ENCODE measurements at places on chromosomes 13 and 19.

DNA sequence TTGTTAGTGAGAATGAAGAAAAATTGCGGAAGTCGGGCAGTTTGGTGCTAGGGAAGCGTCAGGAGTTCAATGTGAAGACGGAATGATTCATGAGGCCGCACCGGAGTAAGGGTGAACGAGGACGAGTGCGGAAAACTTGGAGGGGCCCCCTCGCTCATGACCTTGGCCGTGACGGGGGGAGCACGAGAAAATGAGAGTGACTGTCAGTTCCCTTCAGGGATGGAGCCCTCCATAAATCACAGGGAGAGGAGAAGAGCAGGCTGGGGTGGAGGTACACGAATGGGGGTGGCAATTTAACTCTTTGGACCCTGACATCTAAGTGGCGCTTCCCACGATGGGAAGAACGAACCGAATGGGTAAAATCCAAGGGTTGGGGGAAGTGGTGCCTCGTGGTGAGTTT, 486.4 kb downstream of the TSHZ3 start:
- DNase-seq = no peak

DNA sequence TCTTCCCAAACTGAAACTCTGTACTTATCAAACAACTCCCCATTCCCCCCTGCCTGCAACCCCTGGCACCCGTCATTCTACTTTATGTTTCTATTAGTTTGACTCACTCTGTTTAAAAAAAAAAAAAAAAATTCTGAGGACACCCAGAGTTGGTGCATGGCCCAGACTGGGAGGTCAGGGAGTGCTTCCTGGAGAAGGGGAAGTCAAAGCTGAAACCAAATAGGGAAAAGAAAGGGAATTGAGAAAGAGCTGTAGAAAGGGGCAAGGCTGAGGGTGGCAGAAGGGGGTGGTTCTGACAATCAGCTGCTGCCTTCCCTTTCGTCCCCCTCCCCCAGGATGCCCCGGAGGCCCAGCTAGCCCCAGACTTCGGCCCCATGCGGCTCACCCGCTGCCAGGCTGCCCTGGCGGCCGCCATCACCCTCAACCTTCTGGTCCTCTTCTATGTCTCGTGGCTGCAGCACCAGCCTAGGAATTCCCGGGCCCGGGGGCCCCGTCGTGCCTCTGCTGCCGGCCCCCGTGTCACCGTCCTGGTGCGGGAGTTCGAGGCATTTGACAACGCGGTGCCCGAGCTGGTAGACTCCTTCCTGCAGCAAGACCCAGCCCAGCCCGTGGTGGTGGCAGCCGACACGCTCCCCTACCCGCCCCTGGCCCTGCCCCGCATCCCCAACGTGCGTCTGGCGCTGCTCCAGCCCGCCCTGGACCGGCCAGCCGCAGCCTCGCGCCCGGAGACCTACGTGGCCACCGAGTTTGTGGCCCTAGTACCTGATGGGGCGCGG, 9.0 kb upstream of the STRN4 start:
- peak; percentile 42 for DNase-seq

DNA sequence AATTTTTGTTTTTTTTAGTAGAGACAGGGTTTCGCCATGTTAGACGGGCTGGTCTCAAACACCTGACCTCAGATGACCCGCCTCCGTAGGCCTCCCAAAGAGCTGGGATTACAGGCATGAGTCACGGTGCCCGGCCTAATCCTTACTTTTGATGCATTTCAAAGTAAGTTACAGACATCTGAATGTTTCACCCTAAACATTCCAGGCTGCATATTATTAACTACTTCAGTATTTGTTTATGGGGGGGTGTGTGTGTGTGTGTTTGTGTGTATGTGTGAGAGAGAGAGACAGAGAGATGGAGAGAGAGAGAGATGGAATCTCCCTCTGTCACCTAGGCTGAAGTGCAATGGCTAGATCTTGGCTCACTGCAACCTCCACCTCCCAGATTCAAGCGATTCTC, 13.1 kb downstream of the SULT2B1 start:
- DNase-seq = no peak

DNA sequence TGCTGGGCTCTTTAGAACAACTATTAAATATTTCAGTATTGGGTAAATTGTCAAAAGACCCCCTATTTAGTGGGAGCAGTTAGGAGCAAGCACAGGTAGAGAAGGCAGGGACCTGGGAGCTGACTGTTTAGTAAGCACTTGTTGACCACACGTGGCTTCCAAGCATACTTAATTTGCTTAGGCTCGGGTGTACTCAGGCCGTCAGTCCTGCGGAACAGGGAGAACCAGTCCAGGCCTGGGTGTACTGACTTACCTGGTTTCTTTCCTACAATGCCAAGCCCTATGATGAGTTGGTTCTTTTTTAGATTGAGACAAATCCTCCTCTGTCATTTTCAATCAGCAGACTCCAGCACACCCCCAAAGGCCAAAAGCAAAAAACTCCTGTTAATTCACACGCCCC, 90.0 kb downstream of the WDFY2 start:
- peak; percentile 79 for DNase-seq

- DNase-seq = no peak
These were observed 68.8 kb downstream of the GNG7 start for GRCh38 chr19:2633693-2634075.

DNA sequence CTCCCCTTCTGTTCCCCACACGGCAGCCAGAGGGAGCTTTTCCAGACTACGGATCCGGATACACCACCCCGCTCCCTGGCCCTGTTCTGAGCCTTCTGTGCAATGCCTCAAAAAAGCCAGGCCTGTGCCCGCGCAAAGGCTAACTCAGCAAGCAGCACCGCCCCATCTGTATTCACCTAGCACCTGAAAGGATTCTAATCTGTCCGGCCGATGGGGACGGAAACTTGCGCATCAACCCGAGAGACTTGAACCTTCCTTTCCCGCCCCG, 589 bp downstream of the ZBTB45 start:
- DNase-seq = peak; percentile 86

DNA sequence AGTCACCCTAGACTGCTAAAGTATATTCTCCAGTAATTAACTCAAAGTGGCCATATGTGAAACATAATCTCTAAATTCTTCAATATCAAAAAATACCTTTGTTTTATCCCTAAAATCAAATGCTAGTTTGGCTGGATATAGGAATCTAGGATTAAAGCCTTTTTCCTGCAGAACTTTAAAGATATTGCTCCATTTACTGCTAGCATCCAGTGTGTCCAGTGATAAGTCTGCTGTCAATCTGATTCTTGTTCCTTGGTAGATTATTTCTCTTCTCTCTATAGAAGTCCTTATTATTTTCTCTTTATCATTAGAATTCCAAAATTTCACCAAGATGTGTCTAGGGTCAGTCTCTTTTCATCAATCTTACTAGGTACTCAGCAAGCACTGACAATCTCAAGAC, 384.6 kb downstream of the FGF14 start:
- no peak for DNase-seq

- peak; percentile 60 for DNase-seq
These were observed 10.3 kb downstream of the DNAJB1 start for GRCh38 chr19:14507704-14508542.

- peak; percentile 28 for DNase-seq
These were observed at the start of gene RINL for GRCh38 chr19:38877781-38878574. RINL (minus strand) TSS chr19:38878275; CDS start chr19:38876742, 1,533 bp downstream.

- no peak for DNase-seq
These were observed 3.2 kb downstream of the UBAC2 start for GRCh38 chr13:99203601-99204579.

- peak; percentile 78 for DNase-seq
These were observed 293.6 kb downstream of the DNAJC15 start for GRCh38 chr13:43316946-43317353.

- DNase-seq = no peak
These were observed 39.3 kb upstream of the GAS6 start for GRCh38 chr13:113902986-113903775.

DNA sequence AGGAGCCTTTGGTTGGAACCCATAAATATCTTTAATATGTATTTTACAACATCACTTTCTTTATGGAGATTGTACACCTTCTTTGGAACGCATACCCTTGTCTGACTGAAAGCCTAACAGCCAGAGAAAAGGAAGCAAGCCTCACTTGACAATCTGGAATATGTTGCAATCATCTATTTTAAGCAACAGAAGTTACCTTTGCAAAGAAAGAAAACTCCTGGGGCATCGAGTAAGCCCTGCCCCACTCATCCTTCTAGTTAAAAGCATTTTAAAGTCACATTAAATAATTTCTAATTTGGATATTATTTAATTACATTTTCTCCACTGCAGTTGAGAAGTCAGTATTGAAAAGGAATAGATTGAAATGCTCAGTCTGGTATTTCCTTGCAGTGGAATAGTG, 542.7 kb downstream of the MYO16 start:
- DNase-seq = no peak

DNA sequence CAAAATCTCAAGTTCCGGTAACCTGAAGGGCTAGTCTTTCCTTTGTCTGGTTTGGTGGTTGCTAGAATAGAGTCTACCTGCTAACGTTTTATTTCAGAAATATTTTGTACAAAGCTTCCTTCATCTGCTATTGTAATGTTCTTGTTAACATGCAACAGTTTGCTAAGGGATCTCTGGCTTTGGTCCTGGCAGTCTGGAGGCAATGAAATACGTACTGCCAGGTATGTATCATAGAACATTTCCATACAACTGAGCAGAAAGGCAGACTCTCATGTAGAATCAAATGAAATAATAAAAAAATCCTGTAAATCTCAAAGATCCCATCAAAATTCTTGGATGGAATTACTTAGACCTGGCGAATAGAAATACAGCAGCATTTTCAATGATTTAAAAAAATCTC, 8.8 kb upstream of the CSNK1A1L start:
- no peak for DNase-seq

GRCh38 chr19:2045501-2046045, 5.5 kb downstream of the MKNK2 start:
- no peak for DNase-seq

GRCh38 chr13:110044551-110045111, 258.2 kb upstream of the IRS2 start:
- DNase-seq = peak; percentile 15

- no peak for DNase-seq
These were observed 28.5 kb downstream of the TRPM4 start for GRCh38 chr19:49186108-49186507.

DNA sequence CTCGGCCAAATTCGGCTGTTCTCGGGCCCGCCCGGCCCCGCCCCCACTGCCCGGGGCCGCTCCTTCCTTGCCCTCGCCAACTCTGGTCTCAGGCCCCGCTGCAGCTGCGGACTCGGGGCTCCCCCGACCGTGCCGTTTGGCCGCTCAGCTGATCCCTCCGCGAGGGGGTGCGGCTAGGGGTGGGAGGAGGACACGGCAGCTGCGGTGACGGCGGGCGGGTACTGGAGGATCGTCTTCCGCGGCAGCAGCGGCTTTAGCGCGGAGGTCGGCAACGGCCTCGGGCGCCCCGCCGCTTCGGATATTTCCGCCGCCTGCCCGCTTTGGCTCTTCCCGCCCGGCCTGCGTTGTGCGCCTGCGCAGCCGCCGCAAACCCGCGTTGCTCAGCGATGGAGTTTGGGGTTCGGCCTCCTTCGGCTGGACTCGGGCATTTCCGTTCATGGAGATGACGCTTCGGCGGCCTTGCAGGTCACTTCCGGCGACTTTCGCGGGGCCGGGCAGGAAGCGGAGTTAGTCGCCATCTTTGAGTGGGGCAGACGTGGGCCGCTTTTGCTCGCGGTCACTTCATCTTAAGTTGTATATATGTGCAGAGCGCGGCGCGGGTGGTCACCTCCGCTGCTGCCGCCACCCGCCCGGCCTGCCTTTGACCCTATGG, 338 bp upstream of the UBE2M start:
- peak; percentile 99 for DNase-seq

- DNase-seq = no peak
These were observed 57.7 kb upstream of the TEX29 start for GRCh38 chr13:111262715-111263114.

DNA sequence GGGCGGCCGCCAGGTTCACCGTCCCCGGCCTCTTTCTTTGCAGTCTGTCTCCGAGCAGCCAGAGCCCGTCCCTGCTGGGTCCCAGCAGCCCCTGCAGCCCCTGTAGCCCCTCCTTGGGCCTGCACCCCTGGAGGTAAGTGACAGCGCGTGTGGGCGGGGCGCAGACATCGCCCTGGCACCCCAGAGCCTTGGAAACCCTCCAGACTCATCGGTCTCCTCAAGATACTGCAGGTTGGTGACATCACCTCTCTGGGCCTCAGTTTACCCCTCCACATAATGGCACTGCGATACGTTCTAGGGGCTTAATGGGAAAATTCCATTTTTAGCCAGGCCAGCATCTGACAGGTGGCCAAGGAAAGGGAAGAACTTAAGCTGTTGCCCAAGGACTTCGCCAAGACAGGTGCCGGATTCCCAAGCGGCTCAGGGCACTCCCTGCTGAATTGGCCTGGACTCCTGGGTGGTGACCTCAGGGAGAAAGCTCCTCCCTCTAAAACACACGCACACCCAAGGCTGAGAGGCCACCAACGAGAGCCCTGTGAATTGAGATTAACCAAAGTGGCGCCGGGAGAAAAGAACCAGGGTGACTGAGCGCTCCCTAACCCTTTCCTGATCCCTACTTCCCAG, 13.1 kb downstream of the MAST3 start:
- DNase-seq = no peak

DNA sequence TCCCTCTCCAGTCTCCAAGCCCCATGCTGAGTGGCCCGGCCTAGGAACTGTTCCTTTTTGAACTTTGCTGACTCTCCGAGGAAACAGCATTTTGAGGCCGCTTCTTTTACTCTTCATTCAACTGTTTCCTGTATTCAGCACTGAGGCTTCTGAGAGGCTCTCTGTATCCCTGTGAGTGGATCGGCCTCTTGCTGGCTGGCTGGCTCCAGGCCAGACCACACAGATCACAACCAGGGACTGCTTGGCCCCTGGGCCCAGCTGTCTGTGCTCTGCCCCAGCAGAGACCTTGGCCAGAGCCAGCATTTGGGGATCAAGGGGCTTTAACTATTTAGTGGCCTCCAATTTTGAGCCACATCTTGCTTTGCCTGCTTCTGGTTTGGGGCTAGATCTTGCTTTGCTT, 75.6 kb upstream of the KL start:
- peak; percentile 87 for DNase-seq

GRCh38 chr13:38341149-38341692, 8.4 kb upstream of the UFM1 start:
- DNase-seq = no peak

GRCh38 chr13:101654883-101655282, 202.4 kb downstream of the ITGBL1 start:
- DNase-seq = no peak

- DNase-seq = no peak
These were observed 14.6 kb upstream of the SERPINE3 start for GRCh38 chr13:51324714-51325420.

DNA sequence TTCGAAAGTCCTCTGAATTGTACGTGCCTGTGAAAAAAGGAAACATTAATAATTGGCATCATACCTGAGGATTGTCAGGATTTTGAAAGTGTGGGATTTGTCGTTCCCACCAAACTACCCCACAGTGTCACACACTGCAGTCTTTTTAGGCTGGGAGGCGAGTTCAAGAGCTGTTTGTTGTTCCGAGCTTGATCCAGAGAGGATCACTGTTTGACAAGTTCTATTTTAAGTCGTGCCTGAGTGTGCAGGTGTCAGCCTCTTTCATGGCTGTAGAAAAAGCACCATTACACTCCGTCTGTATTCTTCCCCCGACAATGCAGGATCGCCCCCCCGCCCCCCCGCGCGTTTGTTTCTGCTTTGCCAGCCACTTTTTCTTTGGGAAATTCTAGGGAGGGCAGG, 635 bp upstream of the NBEA start:
- no peak for DNase-seq

GRCh38 chr13:30179597-30180276, 127.6 kb downstream of the KATNAL1 start:
- DNase-seq = no peak
